ENCODE measurements at places on chromosomes 2 and 18.

DNA sequence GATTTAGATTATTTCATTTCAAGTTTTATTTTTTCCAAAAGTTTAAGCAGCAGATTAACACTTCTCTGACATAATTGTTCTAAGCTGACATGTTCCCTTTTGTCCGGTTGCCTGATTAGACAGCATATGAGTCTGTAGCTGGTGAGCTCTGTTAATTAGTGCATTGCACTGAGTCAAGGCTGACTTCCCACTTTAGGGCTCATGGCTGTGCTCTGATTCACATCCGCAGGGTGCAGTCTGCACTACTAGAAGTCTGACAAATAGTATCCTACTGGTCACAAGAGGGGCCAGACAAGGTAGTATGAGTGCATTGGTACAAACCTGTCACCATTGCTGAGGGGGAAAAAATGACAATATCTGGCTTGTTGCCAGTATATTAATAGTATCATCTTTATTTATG lies 443.9 kb upstream of the ZNF804A start:
- no peak for DNase-seq

DNA sequence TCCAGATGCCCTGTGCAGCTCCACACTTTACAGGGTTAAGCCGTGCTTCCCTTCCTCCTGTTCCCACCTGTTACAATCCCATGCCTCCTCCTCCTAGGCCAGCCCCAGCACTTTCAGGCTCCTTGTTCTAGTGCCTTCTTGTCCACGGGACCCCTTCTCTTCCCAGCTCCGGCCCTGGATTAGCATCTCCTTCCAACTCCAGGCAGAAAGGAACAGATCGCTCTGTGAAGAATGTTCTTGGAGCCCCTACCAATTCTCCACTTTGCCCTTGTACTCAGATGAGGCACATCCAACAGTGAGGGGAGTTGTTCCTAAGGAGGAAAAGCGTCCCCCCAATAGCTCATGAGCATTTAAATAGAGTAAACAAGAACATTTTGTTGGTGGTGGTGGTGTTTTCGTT lies 72.7 kb downstream of the CABLES1 start:
- DNase-seq: no peak

GRCh38 chr18:7760967-7761948 lies 194.1 kb downstream of the PTPRM start:
- DNase-seq: no peak

DNA sequence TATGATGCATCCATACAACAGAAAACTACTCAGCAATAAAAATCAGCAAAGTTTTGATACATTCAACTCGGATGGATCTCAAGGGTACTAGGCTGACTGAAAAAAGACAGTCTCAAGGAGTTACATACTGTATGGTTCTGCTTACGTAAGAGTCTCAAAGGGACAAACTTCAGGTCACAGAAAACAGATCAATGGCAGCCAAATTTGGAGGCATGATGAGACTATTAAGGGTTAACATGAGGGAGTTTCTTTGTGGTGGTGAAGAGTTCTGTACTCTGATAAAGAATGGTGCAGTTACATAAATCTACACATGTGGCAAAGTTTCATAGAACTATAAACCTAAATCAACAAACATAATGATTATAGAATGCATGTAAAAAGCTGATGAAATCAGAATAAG lies 81.4 kb downstream of the COBLL1 start:
- no peak for DNase-seq

DNA sequence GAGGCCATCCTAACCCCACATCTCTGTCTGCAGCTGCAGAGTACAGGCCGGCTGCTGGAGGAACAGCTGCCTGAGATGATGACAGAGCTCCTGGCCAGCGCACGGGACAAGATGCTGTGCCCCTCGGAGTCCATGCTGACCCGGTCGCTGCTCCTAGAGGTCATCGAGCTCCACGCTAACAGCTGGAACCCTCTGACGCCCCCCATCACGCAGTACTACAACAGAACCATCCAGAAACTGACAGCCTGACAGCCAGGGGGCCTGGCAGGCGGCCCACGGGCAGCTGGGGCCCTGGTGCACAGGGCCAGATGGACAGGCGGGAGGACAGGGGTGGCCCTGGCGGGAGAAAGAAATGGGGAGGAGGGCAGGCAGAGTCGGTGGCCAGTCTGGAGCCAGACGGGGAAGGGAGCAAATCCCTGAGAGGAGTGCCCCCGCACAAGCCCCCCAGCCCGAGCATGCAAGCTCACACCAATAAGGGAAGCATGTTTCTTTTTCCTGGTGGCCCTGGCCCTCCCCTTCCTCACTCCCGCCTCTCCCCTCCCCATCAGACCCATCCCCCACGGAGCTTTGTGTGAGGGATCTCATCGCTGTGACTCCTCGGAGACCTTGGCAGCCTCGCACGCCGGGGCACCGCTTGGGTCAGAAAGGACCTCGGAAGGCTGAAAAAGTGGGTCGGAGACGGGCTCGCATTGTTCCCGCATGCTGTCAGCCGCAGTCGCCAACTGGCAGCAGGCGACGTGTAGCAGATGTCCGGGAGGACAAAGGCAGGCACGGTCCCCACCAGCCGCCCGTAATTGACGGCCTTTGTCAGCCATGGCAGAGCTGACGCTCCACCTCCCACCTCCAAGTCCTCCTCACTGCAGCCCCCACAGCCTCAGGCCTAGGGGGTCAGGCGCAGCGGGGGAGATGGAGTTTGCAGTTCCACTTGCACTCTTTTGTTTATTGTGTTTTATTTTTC lies 91.2 kb downstream of the SMAD7 start:
- DNase-seq: no peak

DNA sequence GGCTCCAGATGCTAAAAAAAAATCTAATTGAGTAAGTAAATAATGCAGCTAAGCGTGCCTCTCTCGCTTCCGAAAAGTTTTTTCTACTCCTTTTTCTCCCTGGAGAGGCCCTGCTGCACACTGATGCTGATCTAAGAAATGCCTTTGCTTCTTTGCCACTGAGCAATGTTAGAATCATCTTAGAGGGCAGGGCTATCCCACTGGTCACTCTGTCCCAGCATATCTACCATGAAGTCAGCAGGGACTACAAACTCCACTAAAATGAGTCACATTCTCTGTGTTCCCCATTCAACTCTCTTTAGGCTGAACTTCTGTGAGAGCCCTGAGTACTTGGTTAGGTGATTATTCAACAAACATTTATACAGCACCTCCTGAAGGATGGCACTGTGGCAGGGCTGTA lies 127.6 kb upstream of the LYPD1 start:
- no peak for DNase-seq

- DNase-seq: no peak
Observed at GRCh38 chr2:136098441-136098840, 19.5 kb downstream of the CXCR4 start.

GRCh38 chr2:224951723-224952481 lies 90.4 kb downstream of the DOCK10 start:
- no peak for DNase-seq

DNA sequence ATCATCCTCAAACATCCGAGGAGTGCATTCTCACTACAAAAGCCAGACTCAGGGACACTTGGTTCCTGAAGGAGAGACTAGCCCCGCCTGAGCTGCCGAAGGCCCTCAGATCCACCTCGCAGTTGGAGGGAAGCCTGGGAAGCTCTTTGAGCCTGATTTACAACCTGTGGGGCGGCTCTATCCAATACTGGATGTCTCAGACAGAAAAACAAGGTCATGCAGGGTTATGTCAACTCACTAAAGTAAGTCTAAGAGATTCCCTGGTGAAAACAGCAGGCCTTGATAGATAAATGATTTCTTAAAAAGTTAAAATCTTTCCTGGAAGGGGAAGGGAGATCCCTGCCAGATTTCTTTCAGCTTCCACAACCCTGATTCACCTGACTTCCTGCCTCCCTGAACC lies 284.3 kb downstream of the CYP26B1 start:
- DNase-seq: no peak

DNA sequence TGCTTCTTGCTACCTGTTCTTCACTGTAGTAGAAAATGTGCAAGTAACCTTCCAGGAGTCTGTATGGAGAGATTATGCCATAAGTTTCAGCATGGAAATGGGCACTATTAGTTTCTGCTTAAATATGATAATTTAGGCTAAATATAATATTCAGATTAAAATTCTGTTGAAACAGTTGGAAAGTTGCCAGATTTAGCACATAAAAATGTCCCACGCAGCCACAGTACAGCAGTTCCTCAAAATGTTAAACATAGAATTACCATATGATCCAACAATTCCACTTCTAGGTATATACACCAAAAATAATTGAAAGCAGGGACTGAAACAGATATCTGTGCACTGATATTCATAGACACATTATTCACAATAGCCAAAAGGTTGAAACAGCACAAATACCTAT lies 121.2 kb downstream of the NRP2 start:
- DNase-seq: no peak

DNA sequence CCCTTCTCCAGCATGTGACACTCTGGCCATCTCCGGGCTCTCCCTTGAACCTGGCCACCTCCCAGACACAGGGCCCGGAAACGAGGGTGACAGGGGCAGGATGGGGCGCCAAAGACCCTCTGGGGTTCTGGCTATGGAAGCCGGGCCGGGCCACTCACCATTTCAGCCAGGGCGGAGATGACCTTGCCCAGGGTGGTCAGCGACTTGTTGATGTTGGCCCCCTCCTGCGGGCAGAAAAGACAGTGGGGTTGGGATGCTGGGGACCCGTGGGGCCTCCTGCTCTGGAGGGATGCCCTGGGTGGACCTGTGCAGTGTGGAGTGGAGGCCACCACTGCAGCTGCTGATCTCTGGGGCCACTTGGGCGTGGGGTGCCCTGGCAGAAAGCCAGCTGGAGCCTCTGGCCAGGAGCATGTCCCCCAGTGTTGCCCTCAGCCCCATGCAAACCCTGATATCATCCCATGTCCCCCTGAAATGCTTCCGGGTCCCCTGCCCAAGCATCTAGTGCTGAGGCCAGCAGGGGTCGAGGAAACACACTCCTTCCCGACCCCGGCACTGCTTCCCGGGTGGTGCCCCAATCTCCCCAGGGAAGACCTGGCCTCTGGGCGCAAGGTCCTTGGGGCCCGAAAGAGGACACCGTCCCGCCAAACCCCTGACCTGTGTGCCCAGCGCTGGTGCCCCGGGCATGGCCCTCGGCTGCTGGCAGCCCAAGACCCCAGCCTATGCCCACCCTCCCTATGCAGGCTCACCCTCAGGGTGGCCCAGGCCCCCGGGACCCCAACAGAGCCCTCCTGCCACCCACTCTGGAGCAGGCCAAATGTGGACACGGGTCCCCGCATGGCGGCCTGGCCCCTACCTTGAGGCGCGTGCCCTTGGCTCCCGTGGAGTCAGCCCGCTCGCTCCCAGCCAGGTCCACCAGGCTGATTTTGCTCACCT lies 36.9 kb downstream of the KIF1A start:
- no peak for DNase-seq

DNA sequence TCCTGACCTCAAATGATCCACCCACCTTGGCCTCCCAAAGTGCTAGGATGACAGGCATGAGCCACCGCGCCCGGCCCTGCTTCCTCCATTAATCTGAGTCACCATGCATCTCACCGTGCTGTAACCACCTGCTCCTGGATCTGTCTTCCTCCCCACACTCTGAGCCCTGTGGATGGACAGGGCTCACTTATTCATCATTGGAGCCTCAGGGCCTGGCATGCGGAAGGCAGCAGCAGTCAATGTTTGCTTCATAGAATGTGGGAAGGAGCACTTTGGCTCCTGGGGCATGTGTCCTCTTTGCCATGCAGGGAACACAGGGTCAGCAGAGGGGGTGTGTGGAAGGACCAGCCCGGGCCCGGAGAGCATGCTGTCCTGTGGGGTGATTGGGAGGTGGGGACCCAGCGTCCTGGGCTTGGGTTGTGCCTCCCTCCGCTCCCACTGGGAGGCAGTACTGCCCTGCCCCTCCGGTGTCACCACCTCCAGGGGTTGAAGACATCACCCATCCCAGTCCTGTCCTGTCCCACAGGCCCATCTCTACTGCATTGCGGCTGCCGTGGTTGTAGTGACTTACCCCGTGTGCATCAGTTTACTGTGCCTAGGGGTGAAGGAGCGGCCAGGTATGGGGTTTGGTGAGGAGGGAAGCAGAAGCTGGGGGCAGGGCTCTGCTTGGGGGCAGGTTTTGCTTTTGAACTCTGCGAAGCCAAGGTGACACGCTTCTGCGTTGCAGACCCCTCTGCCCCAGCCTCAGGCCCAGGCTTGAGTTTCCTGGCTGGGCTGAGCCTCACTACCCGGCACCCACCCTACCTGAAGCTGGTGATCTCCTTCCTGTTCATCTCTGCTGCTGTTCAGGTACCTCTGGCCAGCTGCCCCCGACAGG lies 11.5 kb downstream of the MFSD2B start:
- no peak for DNase-seq

GRCh38 chr18:35747894-35748472 lies 166.4 kb downstream of the GALNT1 start:
- DNase-seq: no peak

DNA sequence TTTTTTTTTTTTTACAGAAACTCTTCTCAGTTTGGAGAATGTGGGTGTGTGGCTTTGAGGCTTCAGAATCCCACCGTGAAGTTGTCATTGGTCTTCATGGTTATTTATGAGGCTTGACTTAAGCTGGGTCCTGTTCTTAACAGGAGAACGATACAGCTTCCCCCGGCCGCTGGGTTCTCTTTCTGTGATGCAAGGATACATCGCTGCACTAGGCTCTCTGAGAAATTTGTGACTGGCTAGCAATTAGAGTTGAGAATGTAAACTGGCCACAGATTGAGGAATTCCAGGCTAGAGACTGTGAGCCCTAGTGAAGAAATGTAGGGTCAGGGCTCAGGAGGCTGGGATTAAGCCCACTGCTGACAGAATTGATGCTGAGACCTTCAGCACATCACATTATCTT lies 29.8 kb downstream of the MGAT5 start:
- no peak for DNase-seq

DNA sequence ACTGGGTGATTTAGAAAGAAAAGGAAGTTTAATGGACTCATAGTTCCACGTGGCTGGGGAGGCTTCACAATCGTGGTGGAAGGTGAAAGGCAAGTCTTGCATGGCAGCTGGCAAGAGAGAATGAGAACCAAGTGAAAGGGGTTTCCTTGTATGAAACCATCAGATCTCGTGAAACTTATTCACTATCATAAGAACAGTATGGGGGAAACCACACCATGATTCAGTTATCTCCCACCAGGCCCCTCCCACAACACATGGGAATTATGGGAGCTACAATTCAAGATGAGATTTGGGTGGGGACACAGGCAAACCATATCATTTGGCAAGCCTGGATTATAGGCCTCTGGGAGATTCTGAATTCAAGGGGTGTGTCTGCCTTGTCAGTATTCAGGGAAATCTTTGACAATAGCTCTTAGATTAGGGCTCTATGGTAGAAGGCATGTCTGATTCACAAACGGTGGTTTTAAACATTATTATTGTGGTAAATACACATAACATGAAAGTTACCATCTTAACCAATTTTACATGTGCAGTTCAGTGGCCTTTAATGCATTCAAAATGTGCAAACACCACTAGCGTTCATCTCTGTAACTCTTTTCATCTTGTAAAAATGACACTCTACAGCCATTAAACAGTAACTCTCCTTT lies 15.3 kb upstream of the PLB1 start:
- no peak for DNase-seq

All from left renal pelvis (tissue), 4 donors.